NCI-H82 (cell line): ENCODE measurements at places on chromosomes 16 and 17.

DNA sequence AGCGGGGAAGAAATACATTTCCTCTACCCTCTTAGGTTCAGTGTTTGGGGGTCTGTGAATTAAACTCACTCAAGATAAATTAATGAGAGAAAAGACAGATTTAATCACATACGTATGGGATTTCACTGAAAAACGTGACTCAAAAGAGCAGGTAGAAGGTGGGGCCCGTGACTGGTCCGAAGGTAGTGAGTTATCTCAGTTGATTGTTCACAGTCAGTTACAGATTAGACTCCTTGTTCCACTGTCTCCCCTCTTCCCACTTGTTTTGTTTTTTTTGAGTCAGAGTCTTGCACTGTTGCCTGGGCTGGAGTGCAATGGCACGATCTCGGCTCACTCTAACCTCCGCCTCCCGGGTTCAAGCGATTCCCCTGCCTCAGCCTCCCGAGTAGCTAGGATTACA is 301.2 kb downstream of the SEC14L1 start:
- no peak for DNase-seq

DNA sequence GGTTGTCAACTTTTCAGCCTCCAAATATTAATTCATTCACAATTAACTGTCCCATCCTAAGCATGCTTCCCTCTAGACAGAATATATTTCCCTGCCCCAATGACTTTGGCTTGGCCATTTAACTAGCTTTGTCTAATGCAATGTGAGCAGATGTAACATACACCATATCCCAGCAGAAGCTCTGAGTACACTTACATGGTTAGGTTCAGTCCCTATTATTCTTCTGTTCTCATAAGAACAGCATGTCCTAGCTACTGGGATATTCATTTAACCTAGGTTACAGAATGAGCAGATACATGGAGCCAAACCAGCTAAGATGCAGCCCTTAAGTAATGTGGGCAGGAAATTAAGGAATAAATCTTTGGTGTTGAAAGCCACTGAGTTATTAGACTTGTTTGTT is 31.8 kb downstream of the MED13 start:
- no peak for DNase-seq

DNA sequence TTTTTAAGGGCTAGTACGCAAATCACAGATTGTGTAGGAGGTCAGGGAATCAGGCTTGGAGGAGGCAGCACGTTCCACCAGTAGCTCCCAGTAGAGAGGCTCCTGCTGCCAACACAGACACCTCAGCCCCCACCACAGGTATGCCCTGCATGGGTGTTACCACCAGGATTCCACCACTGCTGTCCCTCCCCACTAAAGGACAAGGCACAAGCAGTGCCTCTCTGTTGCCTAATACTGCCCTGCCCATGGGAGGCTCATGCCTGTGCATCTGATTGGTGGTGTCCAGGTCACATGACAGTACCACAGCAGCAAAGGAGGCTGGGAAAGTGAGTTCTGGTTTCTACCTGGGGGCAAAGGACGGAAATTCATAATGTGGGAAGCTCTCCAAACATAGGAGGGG is 33.6 kb upstream of the CACNG4 start:
- peak; percentile 30 for DNase-seq

DNA sequence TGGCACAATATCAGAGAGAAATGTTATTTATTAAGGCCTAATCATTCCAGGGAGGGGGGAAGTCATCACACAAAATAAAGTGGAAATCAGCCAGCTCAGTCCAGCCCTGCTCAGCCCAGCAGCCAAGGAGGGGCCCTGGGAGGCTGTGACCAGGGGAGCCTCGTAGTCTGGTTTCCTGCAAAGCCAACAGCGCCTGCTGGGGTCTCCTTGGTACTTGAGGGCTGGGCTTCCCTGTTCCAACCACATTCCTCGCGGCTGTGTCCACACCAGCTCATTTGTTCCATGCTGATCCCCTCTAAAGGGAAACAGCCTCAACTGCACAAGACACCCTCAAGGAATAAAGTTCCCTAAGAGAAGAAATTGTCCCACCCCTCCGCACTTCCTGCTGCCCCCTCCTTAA is 154.0 kb downstream of the TMEM132E start:
- DNase-seq = no peak

DNA sequence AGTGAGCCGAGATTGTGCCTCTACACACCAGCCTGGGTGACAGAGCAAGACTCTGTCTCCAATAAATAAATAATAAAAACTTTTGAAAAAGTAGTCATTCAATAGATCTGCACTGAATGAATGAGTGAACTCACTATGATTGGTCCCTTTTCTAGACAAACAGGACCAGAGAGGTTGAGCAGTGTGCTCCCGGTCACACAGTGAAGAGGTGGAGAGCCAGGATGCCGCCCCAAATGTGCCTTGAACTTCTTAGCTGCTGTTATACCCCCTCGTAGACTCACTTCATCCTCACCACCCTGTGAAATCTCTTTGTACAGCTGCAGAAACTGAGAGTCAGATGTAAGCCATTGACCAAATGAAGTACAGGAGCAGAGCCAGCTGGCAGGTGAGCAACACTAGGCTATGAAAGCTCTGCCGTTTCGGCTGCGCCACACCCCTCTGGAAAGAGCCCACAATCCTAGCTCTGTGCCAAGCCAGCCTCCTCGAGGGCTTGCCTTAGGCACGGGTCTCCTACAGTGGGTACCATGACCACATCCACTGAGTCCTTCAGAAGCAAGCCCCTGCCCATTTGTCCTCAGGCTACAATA is 7.8 kb upstream of the KIAA0513 start:
- DNase-seq = no peak
